Aorta (tissue), 5 donors: ENCODE measurements at places on chromosomes 13 and 19. TPM values are rescaled to one million over a fixed set of nuclear protein-coding genes. Genes with fewer than 3 reads are reported as not detected.

GRCh38 chr19:13334801-13335481, 171.3 kb downstream of the CACNA1A start:
- no peaks in the 10 kb centered on the region for H3K4me1 ChIP-seq
- no peak for DNase-seq
- no peaks in the 10 kb centered on the region for H3K36me3 ChIP-seq
- no peak overlapping the region for H3K27ac ChIP-seq

DNA sequence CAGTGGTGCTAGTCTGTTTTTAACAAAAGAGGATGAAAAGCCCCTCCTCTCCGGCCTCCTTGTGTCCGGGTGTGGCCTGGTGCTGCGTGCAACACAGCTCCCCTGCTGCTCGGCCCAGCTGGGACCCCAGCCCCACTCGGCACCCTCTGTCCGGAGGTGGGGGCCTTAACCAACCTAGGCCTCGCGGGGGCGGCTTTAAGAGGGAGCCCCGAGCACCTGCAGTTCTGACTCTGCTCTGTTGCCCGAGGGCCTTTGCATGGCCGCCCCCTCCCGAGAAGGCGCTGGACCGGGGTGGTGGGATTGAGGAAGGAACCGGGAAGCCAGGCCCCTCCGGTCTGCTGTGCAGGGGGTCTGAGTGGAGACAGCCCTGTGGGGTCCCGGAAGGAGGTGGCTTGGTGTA, 5.7 kb upstream of the GRIN3B start:
- DNase-seq, result no peak
- no peaks in the 10 kb centered on the region for H3K27me3 ChIP-seq
- no peaks in the 10 kb centered on the region for H3K4me1 ChIP-seq
- H3K27ac ChIP-seq, result no peak overlapping the region
- H3K36me3 ChIP-seq, result no peaks in the 10 kb centered on the region

- no peak overlapping the region for H3K27ac ChIP-seq
- no peak overlapping the region for H3K4me3 ChIP-seq
- no peaks in the 10 kb centered on the region for H3K36me3 ChIP-seq
- H3K4me1 ChIP-seq, result no peaks in the 10 kb centered on the region
Observed at GRCh38 chr19:5165697-5166019, 175.0 kb downstream of the PTPRS start.

GRCh38 chr19:1671716-1672037, 19.3 kb upstream of the TCF3 start:
- H3K27me3 ChIP-seq, result no peaks in the 10 kb centered on the region
- H3K4me1 ChIP-seq, result no peaks in the 10 kb centered on the region
- H3K36me3 ChIP-seq, result no peaks in the 10 kb centered on the region
- H3K4me3 ChIP-seq, result no peak overlapping the region

Gene DCAF15
- total RNA-seq, result 21.8 TPM
